Erythroblast (primary cell): ENCODE measurements at places on chromosomes 2 and 18.
A peak's percentile ranks its signal among the peaks of the same experiment; 100 is the strongest.

DNA sequence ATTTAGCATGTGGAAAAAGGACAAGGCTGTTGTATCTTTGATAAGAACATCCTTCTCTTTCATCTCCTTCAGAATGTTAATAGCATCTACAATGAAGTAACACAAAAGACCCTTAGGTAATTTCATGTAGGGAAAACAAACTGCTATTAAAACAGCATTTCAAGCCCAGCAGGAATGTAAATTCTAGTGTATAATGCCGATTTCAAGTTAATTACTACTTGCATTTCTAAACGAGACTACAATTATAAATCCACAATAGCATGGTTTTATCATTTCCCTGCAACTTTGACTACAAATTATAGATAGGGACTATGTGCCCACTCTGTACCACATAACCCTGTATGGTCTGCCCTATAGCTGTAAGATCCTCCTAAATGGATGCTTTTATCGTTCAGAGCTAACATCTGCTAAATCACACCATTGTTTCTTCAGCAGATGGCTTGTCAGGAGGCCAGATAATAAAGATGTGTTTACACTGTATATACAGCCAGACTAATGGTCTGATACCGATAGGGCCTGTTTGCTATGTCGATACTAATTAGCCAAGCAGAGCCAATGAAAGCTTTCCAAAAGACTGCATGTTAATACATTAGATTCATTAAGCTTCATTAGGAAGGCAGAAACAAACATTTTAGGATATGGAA lies 51.9 kb downstream of the LRPPRC start:
- no peak for DNase-seq

DNA sequence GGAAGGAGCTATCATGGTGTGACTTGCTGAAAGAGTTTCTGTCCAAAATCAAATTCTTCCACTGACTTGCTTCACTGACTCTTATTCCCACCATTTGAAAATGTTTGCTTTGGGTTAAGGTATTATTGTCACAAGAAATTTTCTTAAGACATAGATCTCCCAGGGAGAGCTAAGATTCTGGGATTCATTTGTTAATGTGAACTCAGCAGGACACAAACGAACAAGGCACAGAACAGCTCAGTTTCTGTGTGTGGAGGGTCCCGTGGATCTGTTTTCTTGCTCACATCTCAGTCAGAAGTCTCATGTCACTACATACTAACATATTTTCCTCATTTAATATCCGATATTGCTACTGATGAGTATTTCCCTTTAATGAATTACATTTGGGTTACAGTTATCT lies 8.2 kb upstream of the HNRNPA3 start:
- no peak for DNase-seq

DNA sequence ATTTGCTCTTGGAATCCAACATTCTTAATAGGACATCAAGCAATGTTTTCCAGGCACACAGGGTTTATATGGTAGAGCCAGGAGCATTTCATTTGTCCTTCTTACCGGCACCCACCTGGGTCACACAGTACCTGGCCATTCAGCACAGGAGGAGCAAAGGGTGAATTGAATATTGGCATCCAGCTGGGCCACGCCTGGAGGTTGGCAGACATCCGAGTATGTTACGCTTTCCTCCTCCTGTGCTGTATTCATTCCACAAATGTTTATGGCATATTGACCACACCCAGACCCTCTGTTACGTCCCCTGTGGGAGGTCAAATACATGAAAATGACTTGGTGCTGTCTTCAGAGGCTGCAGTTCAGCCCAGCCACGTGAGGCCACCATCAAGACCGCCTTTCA lies 206.2 kb downstream of the RTP5 start:
- DNase-seq = no peak

DNA sequence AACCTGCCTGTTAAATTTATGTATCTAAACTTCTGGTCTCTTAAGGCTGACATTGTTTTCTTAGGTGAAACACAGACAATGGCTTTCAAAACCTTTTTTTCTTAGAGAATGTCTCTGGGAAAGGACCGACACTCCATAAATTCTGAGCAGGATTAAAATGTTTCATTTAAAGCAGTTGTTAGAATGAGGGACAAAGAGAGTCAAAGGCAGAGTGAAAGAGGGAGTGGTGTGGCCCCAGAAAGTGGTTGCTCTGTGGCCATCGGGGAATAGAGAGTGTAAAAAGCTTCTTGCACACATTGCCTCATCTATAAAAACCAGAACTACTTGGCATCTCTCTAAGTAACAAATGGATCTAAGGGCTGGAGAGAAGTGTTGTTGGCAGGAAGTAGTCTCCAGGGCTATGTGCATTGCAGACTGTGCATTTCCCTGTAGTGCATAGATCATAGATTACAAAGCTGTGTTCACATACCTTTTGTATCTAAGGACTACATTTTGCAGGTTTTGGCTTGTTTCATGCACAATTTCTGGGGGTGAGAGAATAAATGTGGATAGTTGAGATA lies 3.6 kb downstream of the RPRM start:
- no peak for DNase-seq

DNA sequence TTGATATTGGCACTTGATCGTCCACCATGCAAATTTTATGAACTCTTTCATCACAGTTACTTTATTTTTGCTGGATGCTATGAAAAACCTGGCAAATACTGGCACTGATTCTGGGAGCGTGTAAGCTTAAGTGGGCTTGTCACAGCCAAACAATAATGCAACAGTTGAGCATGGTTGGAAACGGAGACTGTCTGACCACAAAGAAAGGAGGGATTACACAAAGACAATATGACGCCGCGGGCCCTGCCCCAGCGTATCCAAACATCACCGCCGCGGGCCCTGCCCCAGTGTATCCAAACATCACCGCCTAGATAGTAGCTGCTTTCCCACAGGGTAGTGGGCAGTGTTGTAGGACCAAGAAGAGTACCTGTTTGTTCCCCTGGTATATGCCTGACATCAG lies 135.9 kb downstream of the PRPF40A start:
- DNase-seq = no peak

DNA sequence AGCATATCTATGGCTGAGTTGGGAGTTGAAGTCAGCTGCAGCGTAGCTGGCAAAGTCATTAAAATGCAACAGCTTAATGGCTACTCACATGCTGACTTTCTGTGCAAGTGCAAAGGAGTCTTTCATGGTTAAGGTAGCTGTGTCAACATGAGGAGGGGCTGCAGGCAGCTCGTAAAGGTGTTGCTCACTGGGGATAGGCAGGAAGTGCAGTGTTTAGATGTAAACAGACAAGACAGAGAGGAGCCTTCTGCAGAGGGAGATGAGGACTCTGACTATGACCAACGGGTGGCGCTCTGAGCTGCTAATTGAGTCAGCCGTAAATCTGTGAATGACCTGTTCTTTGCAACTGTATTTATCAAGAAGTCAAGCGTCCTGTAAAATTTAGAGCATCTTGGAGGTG lies 22.3 kb upstream of the CAVIN2 start:
- DNase-seq = peak; percentile 12

DNA sequence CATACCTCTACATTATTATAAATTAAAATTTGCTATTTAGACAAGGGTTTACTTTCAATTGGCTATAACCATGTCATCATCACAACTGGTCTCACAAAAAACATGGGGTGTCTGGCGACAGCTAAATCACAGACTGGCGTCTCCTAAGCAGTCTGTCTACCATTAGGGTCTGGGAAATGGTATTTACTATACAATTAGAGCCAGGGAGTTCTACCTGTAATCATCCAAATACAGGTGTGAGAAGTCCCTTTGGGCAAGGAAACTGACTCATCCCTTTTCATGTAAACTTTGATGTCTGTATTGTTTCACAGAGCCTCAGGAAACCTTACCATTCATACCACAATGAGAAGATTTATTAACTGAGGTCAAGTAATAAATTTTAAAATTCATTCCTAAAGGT lies 126.7 kb downstream of the OLA1 start:
- no peak for DNase-seq

GRCh38 chr2:198325359-198325758 lies 521.0 kb downstream of the PLCL1 start:
- no peak for DNase-seq

- no peak for DNase-seq
Measured at GRCh38 chr2:112814278-112814677, 22.3 kb downstream of the IL1B start.

- peak; percentile 20 for DNase-seq
Measured at GRCh38 chr18:41391616-41392595, 563.1 kb upstream of the PIK3C3 start.

- DNase-seq = no peak
Measured at GRCh38 chr18:13501891-13502290, 224.5 kb downstream of the FAM210A start.

- DNase-seq = no peak
Measured at GRCh38 chr2:239021224-239021623, 173.3 kb downstream of the TWIST2 start.

- DNase-seq = no peak
Measured at GRCh38 chr2:5991305-5991968, 299.3 kb downstream of the SOX11 start.

DNA sequence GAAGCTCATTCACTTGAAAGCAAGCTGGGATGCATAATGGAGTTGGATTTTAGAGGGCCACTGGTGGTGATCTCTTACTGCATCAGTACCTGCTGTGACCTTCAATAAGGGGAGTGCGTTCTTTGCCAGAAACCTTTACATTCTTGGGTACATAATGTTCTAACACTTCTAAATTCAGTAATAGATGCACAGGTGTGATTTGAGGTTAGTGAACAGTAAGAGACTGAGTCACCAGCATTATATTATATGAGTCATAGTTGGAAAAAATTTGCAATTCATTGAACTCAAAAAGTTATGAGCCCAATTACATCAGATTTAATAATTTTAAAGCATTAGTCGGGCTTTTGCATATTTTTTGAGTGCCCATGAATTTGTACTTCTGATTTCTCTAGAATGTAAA lies 803.3 kb downstream of the ADCYAP1 start:
- DNase-seq = no peak
